ENCODE measurements at places on chromosomes 4 and X. TPM values are rescaled to one million over a fixed set of nuclear protein-coding genes. Genes with fewer than 3 reads are reported as not detected.

DNA sequence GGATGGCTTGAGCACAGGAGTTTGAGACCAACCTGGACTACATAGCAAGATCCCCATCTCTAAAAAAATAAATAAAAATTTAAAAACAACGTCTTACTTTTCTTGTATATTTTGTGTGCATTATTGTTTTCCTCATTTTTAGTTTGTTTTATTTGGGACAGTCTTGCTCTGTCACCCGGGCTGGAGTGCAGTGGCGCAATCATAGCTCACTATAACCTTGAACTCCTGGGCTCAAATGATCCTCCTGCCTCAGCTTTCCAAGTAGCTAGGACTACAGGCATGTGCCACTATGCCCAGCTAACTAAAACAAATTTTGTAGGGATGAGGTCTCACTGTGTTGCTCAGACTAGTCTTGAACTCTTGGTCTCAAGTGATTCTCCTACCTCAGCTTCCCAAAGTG lies 9.5 kb upstream of the SMIM14 start:
- no peak for DNase-seq
- no peaks in the 10 kb centered on the region for H3K27me3 ChIP-seq
- no peaks in the 10 kb centered on the region for H3K4me1 ChIP-seq
- H3K36me3 ChIP-seq: no peaks in the 10 kb centered on the region
- no peak overlapping the region for H3K27ac ChIP-seq

TBX22 gene
- not detected for total RNA-seq

DNA sequence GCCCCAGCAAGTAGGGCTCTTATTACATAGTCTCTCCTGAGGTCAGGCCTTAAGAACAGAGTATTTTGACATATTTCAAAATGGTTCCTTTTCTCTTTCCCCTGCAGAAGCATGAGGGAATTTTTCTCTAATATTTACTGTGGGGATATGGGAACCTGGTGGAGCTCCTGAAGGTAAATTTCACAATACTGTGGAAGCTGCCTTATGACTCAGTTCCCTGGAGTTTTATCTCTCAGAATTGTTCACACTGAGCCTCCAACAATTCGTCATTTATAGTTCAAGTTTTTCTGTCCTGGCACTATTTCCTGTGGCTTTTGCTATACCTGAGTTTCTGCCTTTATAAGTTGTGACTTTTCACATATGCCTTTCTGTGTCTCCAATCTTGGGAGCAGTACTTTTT lies 607.2 kb upstream of the NDST4 start:
- H3K27ac ChIP-seq: no peak overlapping the region
- DNase-seq: no peak
- H3K36me3 ChIP-seq: no peaks in the 10 kb centered on the region
- H3K27me3 ChIP-seq: no peaks in the 10 kb centered on the region
- H3K4me3 ChIP-seq: no peak overlapping the region

GRCh38 chr4:162164906-162165510 lies 1.2 kb upstream of the FSTL5 start:
- peaks cover 5% of the 10 kb centered on the region for H3K4me1 ChIP-seq
- no peak overlapping the region for H3K27ac ChIP-seq

DUSP21 gene
- not detected for total RNA-seq
